ENCODE measurements at places on chromosomes 16 and 17.

DNA sequence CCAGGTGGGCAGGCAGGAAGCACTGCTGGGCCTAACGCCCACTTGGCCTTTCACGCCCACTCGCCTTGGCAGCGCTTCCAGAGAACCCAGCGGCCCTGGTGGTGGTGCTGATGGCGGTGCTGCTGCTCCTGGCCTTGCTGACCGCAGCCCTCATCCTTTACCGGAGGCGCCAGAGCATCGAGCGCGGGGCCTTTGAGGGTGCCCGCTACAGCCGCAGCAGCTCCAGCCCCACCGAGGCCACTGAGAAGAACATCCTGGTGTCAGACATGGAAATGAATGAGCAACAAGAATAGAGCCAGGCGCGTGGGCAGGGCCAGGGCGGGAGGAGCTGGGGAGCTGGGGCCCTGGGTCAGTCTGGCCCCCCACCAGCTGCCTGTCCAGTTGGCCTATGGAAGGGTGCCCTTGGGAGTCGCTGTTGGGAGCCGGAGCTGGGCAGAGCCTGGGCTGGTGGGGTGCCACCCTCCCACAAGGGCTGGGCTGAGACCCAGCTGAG is 64.7 kb downstream of the MRC2 start:
- DNase-seq = no peak

DNA sequence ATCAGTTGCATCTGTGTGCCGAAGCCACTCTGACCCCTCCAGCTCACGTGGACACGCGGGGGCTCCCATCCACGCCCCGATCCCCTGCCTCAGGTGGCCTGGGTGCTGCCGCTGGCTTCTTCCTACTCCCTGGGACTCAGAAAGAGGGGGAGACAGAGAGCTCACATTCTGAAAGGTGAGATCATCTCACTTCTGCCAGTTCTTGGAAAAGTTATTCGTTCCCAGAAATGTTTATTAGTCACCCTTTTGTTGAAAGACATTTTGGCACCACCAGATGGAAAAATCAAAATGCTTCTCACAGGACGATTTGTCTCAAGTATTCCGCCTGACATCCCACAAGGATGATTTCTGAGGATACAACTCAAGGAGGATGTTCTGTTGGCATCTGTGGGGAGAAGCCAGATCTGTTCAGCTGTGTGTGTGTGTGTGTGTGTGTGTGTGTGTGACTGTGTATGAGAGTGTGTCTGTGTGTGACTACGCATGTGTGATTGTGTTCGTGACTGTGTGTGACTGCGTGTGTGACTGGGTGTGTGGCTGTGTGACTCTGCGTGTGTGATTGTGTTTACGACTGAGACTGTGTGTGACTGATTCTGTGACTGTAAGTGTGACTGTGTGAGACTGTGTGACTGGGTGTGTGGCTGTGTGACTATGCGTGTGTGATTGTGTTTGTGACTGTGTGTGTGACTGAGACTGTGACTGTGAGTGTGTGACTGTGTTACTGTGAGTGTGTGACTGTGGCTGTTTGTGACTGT is 207.3 kb downstream of the NTN1 start:
- DNase-seq = peak; percentile 26

- DNase-seq = no peak
Observed at GRCh38 chr17:58020401-58020800, 13.4 kb upstream of the SRSF1 start.

- no peak for DNase-seq
Observed at GRCh38 chr17:56289321-56289720, 136.0 kb downstream of the ANKFN1 start.

- no peak for DNase-seq
Observed at GRCh38 chr17:44642834-44643233, 13.4 kb upstream of the MEIOC start.

DNA sequence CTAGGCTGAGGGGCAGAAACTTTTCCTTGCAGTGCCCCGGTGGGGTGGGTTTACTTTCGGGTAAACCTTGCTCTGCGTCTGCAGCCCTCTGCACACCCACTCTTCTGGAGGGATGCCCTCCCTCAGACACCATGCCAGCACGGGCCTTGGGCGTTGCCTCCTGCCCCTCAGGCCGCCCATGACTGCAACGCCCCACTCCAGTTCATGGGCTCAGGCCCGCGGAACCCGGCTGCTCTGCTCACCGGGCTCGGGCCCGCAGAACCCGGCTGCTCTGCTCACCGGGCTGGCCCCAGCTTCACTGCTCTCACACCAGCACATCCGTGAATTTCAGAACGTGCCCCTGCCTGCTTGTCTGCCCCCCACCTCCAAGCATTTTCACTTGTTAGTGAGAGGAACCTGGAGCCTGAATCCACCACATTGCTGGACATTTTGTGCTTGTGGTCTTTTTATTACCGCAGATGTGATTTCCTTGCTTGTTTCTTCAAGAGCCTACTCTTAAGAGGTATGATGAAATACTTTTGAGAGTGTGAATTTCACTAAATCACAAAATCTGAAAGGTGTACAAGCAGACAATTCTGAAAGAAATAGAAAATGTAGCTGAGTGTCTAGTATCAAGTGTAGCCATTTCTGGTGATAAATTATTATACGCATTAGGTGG is 130.9 kb downstream of the RPTOR start:
- DNase-seq = no peak

GRCh38 chr17:30290696-30291542 is 825 bp downstream of the BLMH start:
- no peak for DNase-seq

- no peak for DNase-seq
Observed at GRCh38 chr16:67673712-67674580, 7.3 kb downstream of the C16orf86 start.

GRCh38 chr16:73319737-73320136 is 271.8 kb upstream of the ZFHX3 start:
- no peak for DNase-seq

- DNase-seq = no peak
Observed at GRCh38 chr17:2736956-2737355, 12.5 kb downstream of the CCDC92B start.

DNA sequence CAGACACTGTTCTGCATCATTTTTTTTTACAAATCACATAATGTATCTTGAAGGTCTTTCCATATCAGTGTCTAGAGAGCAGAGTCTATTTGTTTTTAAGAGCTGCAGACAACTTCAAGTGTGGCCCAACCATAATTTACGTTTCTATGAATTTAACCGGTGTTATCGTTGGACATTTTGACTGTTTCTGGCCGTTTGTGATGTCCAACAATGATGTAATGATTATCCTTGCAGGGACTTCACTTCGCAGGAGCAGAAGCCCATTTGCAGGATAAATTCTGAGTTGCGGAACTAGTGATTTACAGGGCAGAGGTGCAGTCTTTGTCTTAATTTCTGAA is 26.9 kb upstream of the HLF start:
- DNase-seq = no peak

DNA sequence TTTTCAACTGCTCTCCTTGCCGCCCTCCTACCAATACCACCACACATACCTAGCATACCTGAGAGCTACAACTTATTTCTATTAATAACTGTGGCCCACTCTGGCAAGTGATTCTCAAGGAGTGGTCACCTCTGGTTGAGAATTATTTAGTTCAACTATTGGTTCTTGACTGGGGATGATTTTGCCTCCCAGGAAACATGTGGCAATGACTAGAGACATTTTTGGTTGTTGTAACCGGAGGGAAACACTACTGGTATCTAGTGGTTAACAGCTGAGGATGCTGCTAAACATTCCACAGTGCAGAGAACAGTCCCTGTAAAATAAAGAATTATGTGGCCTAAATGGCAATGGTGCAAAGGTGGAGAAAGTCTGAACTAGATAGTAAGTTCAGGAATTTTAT is 96.7 kb downstream of the TRIM37 start:
- DNase-seq = no peak

GRCh38 chr17:64152428-64153125 is 22.6 kb upstream of the ERN1 start:
- DNase-seq = no peak

- DNase-seq = no peak
Observed at GRCh38 chr16:24507959-24508480, 31.3 kb upstream of the RBBP6 start.

GRCh38 chr17:40828454-40829044 is 6.1 kb upstream of the KRT10 start:
- no peak for DNase-seq

GRCh38 chr17:29591737-29592608 is 959 bp upstream of the ANKRD13B start:
- no peak for DNase-seq

GRCh38 chr16:84867696-84868095 is 47.9 kb downstream of the CRISPLD2 start:
- no peak for DNase-seq

GRCh38 chr16:83356266-83356665 is 451.5 kb upstream of the HSBP1 start:
- DNase-seq = peak; percentile 7

DNA sequence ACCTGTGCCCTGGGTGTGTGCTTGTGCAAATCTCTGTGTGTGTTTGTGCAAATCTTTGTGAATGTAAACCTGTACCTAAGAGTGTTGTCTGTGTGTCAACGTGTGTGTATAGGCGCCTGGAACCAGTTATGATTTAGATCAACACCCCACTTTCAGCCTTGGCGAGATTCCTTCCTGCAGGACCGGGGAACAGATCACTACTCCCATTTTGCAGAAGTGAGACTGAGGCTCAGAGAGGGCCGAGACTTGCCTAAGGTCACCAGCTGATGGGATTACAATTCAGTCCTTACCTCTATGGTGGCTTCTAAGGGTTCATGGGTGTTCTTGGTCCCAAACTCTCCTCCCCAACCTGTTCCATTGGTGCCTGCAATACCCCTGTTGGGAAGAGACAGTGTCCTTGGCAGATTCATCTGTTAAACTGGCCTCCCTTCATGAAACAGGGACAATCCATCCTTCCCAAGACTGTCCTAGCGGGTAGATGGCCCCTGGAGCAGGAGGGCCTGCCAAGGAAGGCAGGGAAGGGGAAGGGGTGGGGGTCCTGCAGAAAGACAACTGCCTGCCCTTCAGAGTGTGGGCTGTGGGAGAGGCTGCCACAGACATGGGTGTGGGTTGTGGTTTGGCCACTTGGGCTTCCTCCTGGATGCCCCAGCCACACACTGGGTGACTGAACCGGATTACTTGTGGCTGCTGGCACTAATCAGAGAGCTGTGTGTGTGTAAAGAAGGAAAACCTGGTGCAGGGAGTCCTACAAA is 6.9 kb upstream of the MAPK7 start:
- DNase-seq = no peak

- no peak for DNase-seq
Observed at GRCh38 chr17:78485290-78486168, 91.7 kb downstream of the DNAH17 start.

DNA sequence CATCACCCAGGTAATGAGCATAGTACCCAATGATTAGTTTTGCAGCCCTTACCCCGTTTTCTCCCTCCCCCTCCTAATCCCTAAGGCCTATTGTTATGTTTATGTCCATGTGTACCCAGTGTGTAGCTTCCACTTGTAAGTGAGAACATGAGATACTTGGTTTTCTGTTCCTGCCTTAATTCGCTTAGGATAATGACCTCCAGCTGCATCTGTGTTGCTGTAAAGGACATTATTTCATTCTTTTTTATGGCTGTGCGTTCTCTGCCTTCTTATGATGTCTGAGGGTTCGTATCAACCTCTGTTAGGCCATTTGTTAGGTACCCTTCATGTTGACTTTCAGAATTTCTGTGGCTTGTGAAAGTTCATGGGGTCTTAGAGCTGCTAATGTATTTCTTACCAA is 31.0 kb downstream of the CTCF start:
- no peak for DNase-seq

- DNase-seq = no peak
Observed at GRCh38 chr17:59345476-59345875, 14.0 kb downstream of the YPEL2 start.

DNA sequence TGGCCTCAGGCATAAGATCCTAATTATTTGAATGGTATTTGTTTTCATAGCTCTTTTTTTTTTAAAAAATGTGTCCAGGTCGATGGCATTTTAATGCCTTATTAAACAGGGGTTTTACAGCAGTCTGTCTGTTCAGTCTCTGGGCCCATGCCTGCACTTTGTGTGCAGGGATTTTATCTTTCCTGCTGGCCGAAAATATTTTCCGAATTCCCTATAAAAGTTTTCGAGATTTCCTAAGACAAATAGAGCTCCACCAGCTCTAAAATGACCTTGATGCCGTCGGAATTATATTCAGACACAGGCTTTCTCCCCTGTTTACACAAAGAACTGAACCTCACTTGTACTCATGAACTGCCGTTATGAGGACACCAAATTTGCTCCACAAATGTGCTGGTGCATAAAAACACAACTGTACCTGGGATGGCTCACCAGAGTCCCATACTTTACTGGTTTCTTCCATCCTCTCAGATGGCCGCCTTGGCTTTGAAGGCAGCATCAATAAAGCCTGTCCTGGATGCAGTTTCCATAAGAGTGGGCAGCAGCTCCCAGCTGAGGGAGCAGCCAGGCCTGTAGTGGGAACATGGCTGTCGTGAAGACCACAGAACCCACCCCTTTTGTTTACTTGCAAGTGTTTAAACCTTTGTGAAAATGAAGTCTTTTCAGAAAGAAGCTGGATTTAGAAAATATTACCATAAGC is 44.9 kb downstream of the TBX4 start:
- no peak for DNase-seq

DNA sequence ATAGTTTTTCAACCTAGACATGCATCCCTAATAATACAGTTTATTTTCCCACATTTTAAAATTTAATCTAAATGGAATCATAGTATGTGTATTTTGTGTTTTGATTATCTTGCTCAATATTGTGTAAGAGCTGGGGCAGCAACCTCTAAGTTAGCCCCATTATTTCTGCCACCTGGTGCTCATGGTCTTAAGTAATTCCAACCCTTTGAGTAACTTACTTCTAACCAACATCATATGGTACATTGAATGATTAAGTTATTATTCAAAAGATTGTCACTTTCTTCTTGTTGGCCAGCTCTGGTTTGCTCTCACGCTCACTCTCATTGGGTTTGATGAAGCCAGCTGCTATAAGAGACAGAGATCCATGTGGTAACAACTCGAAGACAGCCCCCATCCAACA is 3.9 kb upstream of the KRTAP4-3 start:
- peak; percentile 6 for DNase-seq

DNA sequence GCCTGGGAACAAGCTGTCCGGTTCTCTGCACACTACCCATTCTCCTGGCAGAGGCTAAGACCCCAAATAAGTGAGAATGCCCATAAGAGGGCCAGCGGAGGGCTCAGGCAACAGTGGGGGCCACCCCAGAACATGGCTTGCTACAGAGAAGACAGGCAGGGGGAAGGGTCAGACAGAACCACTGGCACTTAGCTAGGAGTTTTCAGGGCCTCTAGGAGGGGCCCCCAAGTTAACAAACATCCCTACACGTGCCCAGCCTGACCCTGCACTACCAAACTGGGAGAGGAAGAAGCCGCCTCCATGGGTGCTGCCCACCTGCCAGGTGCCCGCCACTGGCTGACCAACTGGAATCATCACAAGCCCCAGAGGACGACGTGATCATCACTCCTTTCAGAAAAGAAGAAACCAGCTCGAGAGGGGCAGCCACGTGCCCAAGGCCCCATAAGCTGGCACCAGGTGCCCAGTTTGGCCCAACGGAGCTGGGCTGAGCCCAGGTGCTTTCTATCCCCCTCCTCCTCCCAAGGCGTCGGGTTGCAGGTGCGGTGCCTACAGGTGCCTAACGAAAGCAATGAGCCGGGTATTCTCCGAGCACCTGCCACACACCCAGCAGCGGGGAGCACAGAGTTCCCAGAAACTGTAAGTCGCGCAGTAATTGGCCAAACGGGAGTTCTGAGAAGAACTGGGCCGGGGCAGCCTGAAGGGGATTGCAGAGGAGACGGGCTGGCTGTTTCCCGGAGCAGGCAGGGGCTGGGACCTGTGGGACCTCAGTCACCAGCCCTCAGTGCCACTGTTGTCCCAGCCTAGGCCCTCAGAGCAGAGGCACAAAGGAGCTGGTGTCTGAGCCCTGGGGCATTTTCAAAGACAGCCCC is 13.2 kb downstream of the RPH3AL start:
- DNase-seq = no peak
